A549 treated with GW870086 at 1 μM for 4 hours (cell line): ENCODE measurements at places on chromosomes 3 and 15. TPM values are rescaled to one million over a fixed set of nuclear protein-coding genes. Genes with fewer than 3 reads are reported as not detected.

The KNG1 gene
- total RNA-seq: 0.02 TPM in 1 of 5 replicates, not detected in the others

The LRRIQ4 gene
- total RNA-seq: not detected in 5 replicates

The RNF13 gene
- 37.0 to 51.4 TPM (median 40.5 TPM) in 5 replicates for total RNA-seq

The DAG1 gene
- 45.8 to 67.0 TPM (median 60.6 TPM) in 5 replicates for total RNA-seq

The WDR93 gene
- total RNA-seq: 0.10 to 0.19 TPM (median 0.18 TPM) in 5 replicates

The GOLGA8B gene
- total RNA-seq: 14.1 to 22.5 TPM (median 17.9 TPM) in 5 replicates

The P2RY12 gene
- not detected in 5 replicates for total RNA-seq

The CADM2 gene
- total RNA-seq: 0.10 to 0.38 TPM (median 0.29 TPM) in 3 of 5 replicates, not detected in the others

The LRRC34 gene
- not detected in 5 replicates for total RNA-seq

The OXSM gene
- total RNA-seq: 17.6 to 20.2 TPM (median 19.2 TPM) in 5 replicates

The TMIE gene
- total RNA-seq: 0.13 to 0.28 TPM (median 0.22 TPM) in 5 replicates

The MYL3 gene
- total RNA-seq: 0.35 TPM in 1 of 5 replicates, not detected in the others

The SLC28A2 gene
- not detected in 5 replicates for total RNA-seq

The FAM227B gene
- total RNA-seq: 0.71 to 1.2 TPM (median 0.84 TPM) in 5 replicates

The RNU5B-1 gene
- not detected in 5 replicates for total RNA-seq

The GOLGA6L7 gene
- not detected in 5 replicates for total RNA-seq

The ATP13A5 gene
- not detected in 5 replicates for total RNA-seq

The EIF4E3 gene
- 3.1 to 4.4 TPM (median 3.5 TPM) in 5 replicates for total RNA-seq

The HIGD2B gene
- not detected in 5 replicates for total RNA-seq

The GASK1A gene
- total RNA-seq: not detected in 5 replicates

The MORC1 gene
- not detected in 5 replicates for total RNA-seq

The MCTP2 gene
- not detected in 5 replicates for total RNA-seq

The OCA2 gene
- 0.18 to 0.63 TPM (median 0.23 TPM) in 5 replicates for total RNA-seq

The SLC28A1 gene
- total RNA-seq: not detected in 5 replicates

The GABRR3 gene
- not detected in 5 replicates for total RNA-seq

The COLQ gene
- 0.23 to 0.65 TPM (median 0.26 TPM) in 5 replicates for total RNA-seq

The LDHAL6B gene
- total RNA-seq: not detected in 5 replicates

The CCDC50 gene
- total RNA-seq: 22.5 to 29.2 TPM (median 27.7 TPM) in 5 replicates

The ADAMTSL3 gene
- total RNA-seq: 0.19 to 0.58 TPM (median 0.29 TPM) in 5 replicates

The SUSD5 gene
- 2.9 to 4.2 TPM (median 3.4 TPM) in 5 replicates for total RNA-seq

The HEMK1 gene
- 4.5 to 7.2 TPM (median 6.0 TPM) in 5 replicates for total RNA-seq

The GOLGA6L9 gene
- total RNA-seq: 1.5 to 2.9 TPM (median 2.6 TPM) in 5 replicates

The TM6SF1 gene
- total RNA-seq: 0.09 to 0.35 TPM (median 0.11 TPM) in 4 of 5 replicates, not detected in the other
